ENCODE measurements at places on chromosomes 4 and X.

DNA sequence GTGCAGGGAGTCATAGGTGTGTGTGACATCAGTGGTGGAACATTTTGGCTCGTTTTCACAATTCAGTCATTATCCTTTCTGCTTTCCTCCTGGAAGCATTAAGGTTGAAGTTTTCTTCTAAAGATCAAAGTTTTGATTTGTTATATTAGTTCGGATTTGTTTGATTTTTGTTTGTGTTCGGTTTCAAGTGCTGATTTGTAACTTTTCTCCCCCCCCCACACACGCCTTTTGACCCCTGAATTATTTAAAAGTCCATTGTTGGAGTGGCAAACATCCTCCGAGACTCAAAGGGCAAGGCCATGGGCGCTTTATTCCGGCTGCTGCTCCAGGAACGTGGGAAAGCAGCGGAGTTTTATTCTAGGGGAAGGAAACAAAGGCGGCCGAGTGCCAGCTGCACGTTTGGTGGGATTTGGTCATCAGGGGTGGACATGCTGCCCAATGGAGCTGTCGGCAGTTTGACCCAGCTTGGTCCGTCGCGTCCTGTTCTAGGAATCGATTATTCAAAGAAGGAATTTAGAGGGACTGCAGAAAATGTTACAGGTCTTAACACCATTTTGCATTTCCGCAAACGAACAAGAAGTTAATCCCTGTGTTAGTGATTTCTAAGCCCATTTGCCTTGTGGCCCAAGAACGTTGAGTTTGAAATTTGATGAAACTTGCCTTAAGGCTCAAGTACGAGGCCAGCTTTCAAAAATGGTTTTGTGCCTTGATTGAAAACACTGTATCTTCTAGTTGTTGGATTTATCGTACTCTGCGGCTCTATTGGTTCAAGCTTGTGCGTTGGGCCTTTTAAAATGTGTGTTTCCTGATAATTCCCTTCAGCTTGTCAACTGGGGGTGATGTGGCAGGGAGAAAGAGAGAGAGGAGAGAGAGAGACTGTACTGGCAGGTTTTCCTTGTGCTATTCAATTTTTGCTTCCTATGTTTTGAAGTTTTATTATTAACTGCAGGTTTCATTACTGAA is 565 bp upstream of the ZNF41 start:
- DNase-seq = peak; percentile 8

DNA sequence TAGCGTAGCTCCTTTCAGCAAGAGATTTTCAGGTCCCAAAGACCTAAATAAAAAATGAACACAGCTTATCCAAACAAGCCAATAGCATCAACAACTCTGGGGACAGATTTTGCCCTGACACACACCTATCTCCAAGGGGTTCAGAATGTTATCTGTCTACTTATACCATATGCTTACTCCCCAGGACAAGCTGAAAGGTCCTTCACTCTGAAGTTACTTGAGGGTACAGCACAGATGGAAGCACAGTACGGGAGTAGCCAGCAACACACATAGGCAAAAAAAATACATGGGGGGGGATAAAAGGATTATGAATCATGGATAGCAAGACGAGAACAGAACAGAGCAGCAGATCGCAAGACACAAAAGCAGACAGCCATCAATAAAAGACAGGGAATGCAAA is 90.7 kb upstream of the MCF2 start:
- DNase-seq = no peak

DNA sequence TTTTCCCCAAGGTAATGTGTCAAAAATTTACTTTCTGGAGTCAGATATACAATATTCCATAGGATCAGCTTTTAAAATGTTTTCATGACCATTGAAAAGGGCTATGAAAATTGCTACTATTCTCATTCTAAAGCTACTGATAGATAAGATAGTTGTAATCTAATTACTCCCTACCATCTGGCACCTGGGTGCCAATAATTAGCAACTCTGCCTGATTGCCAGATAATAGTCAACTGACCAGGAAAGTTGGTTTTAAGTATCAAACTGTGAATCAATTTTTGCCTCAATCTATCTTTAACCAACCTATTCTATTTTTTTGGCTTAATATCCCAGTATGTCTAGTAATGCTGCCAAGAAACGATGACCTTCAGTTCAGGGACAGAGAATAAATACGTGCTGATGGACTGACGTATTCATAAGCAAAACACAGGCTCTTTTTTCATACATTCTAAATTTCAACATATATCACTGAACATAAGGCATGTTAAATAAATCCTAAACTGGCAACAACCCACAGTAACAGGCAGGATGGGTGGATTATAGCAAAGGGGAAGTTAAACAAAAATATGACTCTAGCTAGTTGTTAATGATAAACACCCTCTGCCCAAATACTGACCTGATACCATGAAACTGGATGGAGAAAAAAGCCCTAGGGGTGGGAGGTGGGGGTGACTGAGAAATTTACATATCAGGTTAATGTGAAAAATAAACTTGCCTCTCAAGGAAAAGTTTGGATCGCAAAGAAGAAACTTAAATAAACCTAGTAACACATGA is 18.2 kb downstream of the SH3RF1 start:
- DNase-seq = no peak

- no peak for DNase-seq
These were observed 132.9 kb downstream of the MSL3 start for GRCh38 chrX:11890836-11891514.

DNA sequence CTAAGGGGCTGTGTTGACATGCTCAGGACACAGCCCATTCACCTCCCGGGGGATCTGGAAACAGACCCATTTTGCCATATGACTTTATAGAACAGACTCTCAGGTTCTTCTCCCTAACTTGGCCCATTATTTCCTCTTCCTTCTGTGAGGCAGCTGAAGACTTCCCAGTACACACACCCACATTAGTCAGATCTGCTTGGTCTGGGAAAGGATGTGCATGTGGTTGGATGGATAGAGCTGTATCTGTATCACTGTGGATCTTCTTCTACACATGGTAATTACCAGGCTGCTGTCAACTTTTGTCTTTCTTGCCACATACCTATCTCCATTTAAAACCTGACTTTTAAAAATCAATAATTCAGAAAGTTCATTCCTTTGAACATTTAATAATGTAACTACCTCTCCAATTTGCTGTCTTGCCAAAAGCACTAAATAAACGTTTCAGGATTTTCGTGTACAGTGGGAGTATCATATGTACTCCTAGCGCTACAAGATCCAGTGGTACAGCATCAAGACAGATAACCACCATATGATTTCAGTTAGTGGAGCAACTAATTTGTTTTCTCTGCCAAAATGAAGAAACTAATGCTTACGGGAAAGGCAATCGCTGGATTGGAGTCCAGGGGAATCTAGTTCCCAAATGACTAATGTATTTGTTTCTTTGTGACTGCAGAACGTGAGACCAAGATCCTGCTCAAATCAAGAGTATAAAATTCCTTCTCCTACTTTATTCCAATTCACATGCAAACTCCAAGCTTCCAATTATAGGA is 134.1 kb upstream of the MAP3K15 start:
- peak; percentile 49 for DNase-seq

- peak; percentile 71 for DNase-seq
These were observed 163.2 kb upstream of the SPANXC start for GRCh38 chrX:141405486-141405852.

GRCh38 chr4:37685161-37685822 is 884 bp downstream of the RELL1 start:
- DNase-seq = peak; percentile 26

DNA sequence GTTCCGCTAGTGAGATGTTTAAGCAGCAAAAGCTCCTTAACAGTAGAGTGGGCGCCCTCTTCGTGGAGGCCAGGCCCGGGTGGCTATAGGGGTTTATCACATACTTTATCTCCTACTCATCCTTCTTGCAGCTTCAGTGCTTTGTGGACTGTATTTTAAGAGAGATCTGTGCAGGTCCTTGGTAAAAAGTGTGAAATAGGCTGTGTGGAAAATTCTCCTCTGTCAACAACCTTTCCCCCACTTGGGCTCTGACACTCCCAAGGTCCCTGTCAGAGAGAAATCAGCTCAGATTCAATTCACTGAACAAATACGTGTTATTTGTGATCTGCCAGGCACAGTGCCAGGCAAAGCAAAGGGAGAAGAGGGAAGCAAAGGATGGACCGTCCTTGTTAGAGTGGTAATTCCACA is 214.3 kb upstream of the PPARGC1A start:
- DNase-seq = no peak

- no peak for DNase-seq
These were observed 39.6 kb downstream of the FGFBP1 start for GRCh38 chr4:15898902-15899301.

DNA sequence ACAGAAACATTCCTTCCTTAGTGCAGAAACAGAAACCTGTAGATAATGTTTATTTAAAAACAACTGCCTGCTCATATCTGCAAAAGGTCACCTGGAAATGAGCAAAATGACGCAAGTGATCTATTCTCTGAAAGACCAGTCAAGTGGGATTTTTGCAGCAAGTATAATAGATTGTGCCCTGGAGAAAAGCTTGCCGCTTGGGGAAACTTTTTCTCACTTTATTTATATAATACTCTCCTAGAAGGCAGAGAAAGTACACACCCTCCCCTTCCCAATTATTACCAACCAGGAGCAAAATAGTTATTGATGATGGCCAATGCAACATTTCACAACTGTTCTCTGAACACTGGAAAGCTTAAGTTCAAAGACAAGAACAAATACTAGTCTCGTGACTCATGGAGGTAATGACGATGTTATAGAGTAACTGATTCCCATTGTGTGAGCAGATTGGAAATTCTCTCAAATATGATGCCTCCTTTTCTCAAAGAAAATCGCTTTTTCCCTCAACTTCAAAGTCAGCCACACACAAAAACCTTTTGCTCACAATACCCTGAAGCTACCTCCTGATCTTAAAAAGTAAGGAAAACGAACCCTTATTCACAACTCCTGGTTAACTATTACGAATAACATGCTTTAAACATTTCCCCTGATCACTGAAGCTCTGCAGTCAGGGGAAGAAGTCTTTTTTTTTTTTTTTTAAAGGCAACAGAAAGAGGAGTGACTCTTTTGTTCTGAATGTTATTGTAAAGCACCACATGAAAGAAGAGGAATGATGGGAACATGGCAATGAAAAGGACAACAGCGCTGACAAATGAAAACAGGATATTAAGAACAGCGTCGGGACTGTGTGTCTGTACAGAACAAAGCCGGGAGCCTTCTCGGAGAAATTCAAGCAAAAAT is 41.0 kb downstream of the MID1 start:
- DNase-seq = peak; percentile 82

GRCh38 chr4:88881227-88881569 is 175.8 kb downstream of the FAM13A start:
- DNase-seq = no peak

DNA sequence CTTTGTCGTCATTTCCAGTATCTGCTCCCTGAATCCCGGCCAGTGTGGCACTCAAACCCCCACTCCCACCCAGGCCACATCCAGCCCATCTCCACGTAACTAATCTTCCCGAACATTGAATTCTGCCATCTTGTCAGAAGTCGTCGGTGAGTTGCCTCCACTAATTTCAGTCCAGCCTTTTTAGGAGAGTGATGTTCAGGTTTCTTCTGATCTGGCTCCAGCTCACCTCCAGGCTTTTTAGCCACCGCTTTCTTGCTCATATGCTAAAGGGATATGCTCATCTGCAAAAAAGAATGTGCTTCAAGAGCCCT is 1.3 kb downstream of the TMEM165 start:
- peak; percentile 21 for DNase-seq

GRCh38 chrX:33831211-33831610 is 300.9 kb downstream of the FAM47A start:
- peak; percentile 7 for DNase-seq

- peak; percentile 20 for DNase-seq
These were observed 73.2 kb downstream of the CBLL2 start for GRCh38 chrX:22345884-22346283.

- peak; percentile 35 for DNase-seq
These were observed 4.0 kb upstream of the C4orf17 start for GRCh38 chr4:99506781-99507180.

DNA sequence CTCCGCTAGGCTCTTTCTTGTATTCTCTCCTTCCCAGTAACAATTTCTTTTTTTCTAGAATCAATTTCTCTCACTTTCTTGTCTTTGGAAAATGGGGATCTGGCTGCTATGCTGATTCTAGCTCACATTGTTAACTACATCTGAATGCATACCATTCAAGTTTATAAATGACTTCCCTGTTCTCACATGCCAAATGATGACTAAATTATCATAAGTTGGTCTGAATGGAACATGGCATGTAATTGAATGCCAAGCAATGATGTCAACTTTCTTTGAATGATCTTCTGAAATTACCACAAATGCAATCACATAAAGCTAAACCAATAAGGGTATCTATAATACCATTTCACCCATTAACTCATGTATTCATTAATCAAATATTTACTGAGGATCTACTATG is 2.7 kb upstream of the ITM2A start:
- DNase-seq = peak; percentile 0

DNA sequence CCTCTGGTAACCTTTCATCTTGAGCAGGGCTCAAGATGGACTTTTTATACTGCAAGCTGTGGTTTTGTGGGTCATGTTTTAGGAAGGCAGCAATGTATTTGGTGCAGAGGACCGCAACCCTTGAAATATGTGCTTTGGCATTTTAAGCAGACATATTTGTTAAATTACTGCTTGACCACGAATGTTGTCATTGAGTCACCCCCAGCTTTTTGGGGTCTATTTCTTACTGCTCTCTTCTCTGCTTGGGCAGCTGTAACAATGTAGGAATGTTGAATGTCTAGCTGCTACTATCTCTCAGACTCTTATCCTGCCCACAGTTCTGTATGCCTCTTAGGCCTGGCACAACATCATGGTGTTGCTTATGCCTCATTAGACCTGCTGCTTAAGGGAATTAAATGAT is 6.0 kb downstream of the RBPJ start:
- peak; percentile 30 for DNase-seq

DNA sequence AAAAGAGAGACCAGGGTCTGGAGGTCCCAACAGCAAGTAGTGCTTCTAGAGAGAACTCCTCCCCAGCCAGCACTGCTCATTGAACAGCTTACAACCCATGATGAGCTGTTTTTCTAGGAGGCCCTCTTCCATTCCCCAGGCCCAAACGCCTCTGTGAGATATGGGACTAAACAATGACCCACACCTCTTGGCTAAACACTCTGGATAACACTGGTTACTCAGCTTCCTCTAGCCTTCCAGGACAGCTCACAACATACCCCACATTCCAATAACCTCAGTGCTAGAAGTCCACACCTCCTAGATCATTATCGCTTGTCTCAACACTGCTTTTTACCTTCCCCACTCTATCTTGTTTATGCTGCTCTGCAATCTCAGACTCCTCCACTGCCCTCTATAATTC is 35.4 kb upstream of the PGRMC2 start:
- DNase-seq = peak; percentile 84

- no peak for DNase-seq
These were observed 151.2 kb upstream of the AMOT start for GRCh38 chrX:112991801-112992200.

- DNase-seq = peak; percentile 91
These were observed 206.0 kb downstream of the BCOR start for GRCh38 chrX:39891781-39892180.
